ENCODE measurements at places on chromosomes 11 and 22.

- no peak for DNase-seq
Measured at GRCh38 chr22:49914256-49914655, 4.0 kb downstream of the ALG12 start.

DNA sequence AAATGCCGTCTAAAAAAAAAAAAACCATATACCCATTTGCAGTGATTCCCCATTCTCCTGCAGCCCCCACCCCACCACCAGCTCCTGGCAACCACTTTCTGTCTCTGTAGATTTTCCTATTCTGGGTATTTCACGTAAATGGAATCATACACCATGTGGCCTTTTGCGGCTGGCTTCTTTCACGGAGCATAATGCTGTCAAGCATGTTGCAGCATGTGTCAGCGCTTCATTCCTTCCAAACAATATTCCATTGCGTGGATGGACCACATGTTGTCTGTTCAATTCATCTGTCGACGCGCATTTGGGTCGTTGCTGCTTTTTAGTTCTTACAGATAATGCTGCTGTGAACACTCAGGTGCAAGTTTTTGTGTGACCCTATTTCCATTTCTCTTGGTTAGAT is 14.8 kb upstream of the EMID1 start:
- DNase-seq, result no peak

DNA sequence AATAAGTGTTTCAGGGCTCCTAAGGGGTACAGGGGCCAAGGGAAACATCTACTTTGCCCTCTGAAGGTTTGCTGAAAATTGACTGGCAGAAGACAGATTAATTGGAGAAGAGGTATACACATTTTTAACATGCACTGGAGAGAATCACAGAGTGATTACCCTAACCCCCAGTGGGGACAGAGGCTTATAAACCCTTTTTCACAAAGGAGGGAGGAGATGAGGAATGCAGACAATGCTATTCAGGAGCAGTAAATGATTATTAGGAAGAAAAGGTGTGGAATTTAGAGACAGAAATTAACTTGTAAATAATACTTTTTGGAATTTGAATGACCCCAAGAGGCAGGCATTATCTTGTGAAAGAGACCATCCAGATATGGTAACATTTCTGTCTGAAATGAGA is 582.4 kb upstream of the B3GAT1 start:
- no peak for DNase-seq

GRCh38 chr22:17612057-17612456 is 16.5 kb downstream of the ATP6V1E1 start:
- no peak for DNase-seq

DNA sequence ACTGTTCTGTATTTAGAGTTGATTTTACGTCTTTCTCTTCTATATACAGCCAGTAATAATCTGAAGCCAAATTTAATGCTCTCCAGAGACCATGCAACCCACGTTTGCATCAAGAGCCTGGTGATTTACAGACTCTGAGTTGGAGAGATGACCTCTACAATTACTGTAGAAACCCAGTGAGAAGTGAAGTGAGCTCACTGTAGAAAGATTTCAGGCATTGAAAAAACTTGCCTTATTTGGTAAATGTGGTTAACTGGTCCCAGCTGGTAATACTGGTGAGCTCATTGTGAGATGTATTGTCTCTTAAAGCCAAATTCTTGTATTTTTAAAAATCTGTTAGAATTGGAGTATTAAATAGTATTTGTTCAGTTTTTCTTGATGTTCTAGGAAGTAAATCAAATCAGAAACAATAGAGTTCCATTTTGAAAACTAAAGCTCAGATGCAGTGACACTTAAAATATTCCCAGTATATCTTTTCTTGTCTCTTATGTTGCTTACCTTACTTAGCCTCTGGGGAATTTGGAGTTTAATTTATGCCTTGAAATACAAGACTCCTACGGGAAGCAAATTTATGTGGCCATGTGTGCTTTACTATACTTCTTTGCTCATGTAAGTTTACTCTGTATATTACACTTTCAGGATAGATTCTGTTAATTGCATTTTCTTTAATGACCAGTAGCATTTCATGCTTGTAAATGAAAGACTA is 189.9 kb downstream of the ARHGAP42 start:
- DNase-seq, result no peak

DNA sequence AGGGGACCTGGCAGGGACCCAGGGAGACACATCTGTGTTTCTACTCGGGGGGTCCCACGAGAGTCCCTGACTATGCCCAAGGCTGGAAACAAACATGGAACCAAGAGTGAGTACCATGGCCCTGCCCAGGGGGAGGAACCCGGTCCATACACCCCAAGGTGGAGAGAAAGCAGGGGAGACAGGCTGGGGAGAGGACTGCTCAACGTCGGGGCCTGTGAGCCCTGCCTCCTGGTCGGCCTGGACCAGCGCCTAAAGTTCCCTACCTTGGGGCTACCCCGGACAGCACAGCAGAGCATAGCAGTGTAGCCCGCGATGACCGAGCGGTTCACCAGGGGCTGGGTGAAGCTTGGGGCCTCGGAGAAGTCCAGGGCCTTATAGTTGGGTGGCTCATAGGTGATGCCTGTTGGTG is 20.2 kb downstream of the MYBPC3 start:
- DNase-seq, result no peak

GRCh38 chr11:65071907-65072630 is 11.8 kb downstream of the CDCA5 start:
- DNase-seq, result no peak

- no peak for DNase-seq
Measured at GRCh38 chr22:38257181-38257580, 15.6 kb downstream of the TMEM184B start.
